SK-N-DZ (cell line): ENCODE measurements at places on chromosomes 5 and 9.

DNA sequence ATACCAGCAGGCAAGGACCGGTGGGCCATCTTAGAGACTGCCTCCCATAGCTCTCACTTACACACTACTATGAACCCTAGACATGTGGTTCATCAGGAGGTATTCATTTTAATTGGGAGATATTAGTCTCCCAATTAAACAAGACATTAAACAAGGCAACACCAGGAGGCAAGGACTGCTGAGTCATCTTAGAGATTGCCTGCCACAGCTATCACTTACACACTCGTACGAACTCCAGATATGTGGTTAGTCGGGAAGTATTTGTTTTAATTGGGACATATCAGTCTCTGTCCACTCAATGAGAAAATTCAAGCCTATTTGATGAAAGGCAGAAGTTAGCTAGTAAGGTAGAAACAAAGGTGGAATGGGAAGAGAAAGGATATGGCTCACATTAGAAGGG lies 343.9 kb downstream of the NFIB start:
- DNase-seq = no peak

- DNase-seq = no peak
Observed at GRCh38 chr9:20853866-20854265, 169.8 kb downstream of the FOCAD start.

GRCh38 chr9:103242025-103242424 lies 246.9 kb downstream of the CYLC2 start:
- no peak for DNase-seq

GRCh38 chr5:2332521-2332920 lies 419.0 kb downstream of the IRX2 start:
- DNase-seq = no peak

GRCh38 chr9:4596165-4596922 lies 65.8 kb upstream of the PLPP6 start:
- DNase-seq = no peak

GRCh38 chr5:132411304-132412013 lies 41.9 kb downstream of the SLC22A5 start:
- DNase-seq = no peak

- DNase-seq = no peak
Observed at GRCh38 chr5:133520991-133521706, 91.2 kb downstream of the FSTL4 start.

- DNase-seq = no peak
Observed at GRCh38 chr9:13975611-13976290, 338.2 kb downstream of the NFIB start.

DNA sequence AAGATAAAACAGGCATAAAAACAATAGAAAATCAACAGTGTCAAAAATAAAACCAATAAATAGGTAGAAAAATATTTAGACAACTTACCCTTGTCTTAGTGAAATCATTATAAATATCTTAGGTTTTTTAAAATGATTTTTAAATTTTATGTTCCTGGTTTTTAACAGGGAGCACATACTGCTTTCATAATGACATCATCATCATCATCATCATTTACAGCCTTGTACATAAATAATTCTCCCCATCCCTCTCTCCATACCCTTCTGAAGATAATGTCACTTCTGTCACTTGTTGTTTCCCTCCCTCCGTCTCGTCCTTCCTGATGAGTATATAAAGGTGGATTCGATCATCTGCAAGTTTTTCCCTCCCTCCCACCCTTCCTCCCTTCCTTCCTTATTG lies 56.6 kb downstream of the CDH9 start:
- no peak for DNase-seq

DNA sequence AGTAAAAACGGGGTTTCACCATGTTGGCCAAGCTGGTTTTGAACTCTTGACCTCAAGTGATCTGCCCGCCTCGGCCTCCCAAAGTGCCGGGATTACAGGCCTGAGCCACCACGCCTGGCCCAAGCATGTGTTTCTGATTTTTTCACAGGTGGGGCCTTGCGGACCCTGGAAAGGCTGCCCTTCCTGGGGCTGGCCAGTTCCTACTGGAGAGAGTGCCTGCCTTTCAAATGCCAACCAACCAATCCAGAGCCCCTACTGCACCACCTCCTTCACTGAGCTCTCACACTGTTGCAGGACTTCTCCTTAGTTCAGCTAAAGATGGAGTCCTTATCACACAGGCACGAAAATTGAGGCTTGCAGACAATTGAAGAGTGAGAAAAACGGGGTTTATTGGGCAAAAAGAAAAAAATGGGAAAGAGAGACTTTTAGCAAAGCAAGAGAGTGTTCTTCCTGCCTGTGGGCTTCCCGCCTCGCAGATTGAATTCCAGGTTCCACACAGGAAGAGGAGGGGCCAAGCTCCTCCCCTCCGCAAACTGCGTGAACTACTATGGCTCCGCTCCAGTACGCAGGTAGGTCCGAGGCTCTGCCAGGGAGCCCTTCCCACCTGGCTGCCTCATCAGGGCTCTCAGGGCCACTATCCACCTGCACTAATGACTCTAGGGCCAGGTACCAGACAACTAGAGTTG lies 8.3 kb upstream of the CMBL start:
- DNase-seq = no peak

GRCh38 chr5:100760688-100761087 lies 142.4 kb downstream of the ST8SIA4 start:
- DNase-seq = no peak

- no peak for DNase-seq
Observed at GRCh38 chr5:97888439-97888838, 705.4 kb upstream of the RIOK2 start.

GRCh38 chr9:102995033-102995432 lies at the start of gene CYLC2:
Gene CYLC2, plus strand, starts transcription at chr9:102995333. Its CDS starts 48 bp downstream, at chr9:102995381.
- DNase-seq = no peak

DNA sequence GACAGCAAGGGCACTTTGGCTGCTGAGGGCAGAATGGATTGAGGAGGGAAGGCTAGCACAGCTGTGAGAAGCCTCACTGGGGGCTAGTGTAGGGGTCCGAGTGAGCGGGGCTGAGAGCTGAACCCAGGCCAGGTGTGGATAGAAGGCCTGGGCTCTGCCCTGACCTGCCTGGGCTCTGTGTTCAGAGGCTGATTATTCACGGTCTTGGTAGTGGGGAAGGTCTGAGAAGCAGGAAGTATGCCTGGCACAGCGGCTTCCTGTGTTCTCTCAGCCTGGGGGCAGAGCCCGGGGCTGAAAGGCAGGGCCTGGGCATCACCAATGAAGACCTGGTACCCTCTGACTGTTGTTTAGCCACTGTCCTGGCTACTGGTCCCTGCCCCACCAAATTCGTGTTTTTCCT lies 136.4 kb upstream of the TBC1D2 start:
- no peak for DNase-seq

DNA sequence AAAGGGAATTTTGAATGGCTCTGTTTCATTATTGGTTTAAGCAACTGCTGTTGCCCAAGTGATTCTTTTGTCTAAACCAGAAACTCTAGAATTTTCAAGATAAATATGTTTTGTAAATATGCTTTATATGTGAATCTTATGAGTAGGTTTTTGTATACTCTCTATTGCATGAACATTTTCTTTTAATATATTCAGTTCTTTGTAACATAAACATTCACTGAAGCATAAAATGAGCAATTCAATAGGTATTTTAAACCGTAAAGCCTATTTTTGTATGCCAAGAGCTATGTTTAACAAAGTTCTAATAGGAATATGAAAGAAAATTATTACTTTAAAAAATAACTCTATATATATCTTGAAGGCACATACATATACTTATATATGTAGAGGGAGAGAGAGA lies 293.1 kb downstream of the PSAT1 start:
- DNase-seq = no peak

- DNase-seq = no peak
Observed at GRCh38 chr9:101671567-101671966, 66.9 kb downstream of the GRIN3A start.

- DNase-seq = no peak
Observed at GRCh38 chr9:96137671-96138429, 164.1 kb downstream of the HSD17B3 start.

- DNase-seq = no peak
Observed at GRCh38 chr9:73441890-73442818, 290.5 kb downstream of the ANXA1 start.

DNA sequence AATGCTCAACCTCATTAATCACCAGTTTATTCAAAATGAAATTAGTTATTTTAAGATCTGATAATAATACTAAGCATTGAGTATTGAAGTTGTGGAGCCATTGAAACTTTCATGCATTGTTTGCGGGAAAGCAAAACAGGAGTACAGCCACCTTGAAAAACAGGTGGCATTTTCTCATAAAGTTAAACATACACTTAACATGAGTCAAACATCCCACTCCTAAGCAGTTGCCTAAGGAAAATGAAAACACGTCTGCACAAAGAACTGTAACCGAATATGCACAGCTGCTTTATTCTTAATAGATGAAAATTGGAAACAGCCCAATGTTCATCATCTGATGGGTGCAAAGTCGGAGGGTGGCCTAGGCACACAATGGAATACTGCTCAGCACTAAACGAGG lies 177.3 kb downstream of the IRX2 start:
- DNase-seq = no peak

GRCh38 chr9:86642721-86643120 lies 288.5 kb upstream of the TUT7 start:
- DNase-seq = no peak

- peak; percentile 1 for DNase-seq
Observed at GRCh38 chr9:29214690-29215253, 1641.5 kb upstream of the C9orf72 start.

DNA sequence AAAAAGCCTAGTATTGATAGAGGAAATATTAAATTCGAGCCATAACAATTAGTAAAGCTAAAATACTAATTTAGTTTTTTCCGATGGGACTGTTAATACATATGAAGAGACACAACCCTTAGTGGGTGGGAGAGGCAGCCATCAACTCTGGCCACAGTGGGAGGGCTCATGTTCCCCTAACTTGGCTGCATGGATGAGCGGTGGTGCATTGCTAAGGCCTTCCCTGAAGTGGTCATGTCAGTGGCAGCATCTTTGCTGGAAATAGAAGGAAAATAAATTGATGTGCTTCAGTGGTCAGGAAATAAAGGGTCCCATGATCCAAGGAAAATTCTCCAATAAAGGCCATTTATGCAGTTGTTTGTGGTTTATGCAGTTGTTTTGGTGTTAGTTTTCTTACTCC lies 33.9 kb upstream of the F2RL2 start:
- no peak for DNase-seq

DNA sequence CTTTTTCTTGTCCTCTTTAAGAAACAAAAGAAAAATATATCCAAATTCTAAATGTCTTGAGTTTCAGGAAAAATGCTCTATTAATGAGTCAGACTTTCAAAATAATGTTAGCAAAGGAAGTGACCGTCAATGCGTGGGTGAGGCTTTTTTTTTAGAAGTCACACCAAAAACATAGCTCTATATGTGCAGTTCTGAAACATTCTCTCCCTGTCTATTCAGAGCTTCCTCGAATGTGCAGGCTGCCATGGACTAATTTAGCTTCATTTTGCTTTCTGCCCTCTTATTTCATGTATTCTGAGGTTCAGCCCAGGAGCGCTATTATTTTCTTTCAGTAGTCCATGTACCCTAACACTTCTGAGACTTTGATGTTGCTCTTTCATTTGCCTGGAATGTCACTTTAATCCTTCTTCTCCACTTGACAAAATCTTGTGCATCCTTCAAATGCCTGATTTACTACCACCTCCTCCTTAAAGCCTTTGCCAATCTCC lies 72.5 kb upstream of the RASA1 start:
- no peak for DNase-seq

DNA sequence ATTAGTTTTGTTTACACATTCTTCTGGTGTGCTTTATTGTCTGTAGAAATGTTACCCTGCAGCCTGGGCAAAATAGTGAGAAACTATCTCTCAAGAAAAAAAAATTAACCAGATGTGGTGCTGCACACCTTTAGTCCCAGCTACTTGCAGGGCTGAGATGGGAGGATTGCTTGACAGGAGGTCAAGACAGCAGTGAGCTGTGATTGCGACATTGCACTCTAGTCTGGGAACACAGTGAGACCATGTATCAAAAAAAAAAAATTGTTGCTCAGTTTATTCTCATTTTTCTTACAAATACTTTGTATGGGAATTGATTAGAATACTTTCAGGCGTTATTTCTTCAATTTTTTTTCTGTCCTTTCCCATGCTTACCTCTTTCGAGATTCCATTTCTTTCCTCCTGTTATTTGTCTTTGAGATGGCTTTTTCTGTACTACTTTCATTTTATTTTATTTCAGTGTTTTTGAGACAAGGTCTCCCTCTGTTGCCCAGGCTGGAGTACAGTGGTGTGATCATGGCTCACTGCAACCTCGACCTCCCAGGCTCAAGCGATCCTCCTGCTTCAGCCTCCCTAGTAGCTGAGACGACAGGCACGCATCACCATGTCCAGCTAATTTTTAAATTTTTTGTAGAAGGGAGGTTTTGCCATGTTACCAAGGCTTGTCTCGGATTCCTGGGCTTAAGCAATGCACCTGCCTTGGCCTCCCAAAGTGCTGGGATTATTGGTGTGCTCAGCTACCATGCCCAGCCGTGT lies 24.9 kb downstream of the TENT2 start:
- DNase-seq = no peak

DNA sequence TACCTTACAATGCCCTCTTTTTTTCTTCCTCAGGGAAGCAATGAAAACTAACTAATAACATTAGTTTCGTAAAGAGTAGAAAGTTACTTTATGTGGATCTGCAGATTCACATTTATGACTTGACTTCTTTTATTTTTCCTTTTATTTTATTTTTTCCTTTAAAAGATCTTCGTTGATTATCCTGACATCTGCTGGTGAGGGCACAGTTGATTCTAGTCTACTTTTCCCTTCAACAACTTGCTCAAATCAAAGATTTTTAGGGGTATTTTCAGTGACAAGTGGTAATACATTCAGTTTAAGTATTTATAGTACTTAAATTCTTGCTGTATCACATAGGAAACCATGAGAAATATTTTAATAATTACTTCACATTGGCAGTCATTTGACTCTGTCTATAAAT lies 4.9 kb downstream of the EDIL3 start:
- no peak for DNase-seq

GRCh38 chr5:88660264-88660946 lies 222.6 kb downstream of the MEF2C start:
- no peak for DNase-seq

GRCh38 chr5:68749631-68750030 lies 344.2 kb upstream of the SLC30A5 start:
- peak; percentile 29 for DNase-seq

DNA sequence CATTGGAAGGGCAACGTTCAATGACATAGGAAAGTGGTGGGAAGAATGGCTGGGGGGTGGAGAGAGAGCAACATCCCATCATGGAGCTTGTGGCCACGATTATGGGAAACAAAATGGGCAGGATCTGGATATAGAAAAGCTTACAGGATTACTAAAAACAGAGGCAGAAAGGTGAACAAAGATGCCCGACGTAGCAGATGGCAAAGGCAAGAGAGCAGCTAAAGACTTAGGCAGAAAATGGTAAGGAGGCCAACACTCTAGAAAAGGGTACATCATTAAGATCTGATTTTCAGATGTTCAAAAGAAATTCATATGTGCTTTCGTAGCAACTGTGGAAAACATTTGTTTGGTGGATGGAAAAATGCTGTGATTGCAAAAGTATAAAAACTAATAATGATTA lies 102.5 kb downstream of the OTULIN start:
- DNase-seq = no peak

DNA sequence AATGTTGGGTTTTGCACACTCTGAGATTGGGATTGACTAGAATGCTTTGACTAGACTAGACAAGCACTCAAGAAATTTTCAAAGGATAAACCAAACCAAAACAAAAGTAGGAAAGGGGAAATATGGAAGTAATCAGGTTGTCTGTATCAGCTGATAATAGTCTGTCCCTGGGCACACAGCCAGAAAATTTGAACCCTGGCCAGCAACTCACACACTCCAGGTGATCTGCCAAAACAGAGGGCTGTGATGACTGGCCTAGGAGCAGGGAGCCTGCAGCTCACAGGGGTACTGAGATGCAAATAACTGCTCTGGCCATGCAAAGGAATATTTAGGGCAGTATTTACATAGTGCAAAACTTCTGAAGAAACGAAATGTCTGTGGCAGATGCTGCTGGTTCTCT lies 112.3 kb upstream of the SMIM23 start:
- no peak for DNase-seq
